CMK (cell line): ENCODE measurements at places on chromosomes 3 and 15.

- DNase-seq, result no peak
Observed at GRCh38 chr3:29721789-29722188, 440.9 kb downstream of the RBMS3 start.

DNA sequence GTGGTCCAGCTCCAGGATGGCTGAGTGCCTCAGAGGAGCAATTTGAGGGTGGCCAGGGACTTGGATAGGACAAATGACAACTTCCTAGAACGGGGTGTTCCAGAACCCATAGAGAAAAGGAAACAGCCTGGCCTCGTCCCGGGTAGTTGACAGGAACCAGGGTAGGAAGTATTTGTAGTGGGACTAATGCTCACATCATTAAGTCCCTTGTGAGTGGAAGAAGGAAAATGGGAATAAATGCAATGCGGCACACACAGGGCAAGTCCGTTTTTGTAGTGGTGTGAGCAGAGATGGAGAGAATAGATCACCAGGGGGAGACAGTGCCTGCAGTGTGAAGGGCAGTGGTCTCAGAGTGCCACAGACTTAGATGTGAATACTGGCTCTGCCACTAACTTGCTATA is 19.6 kb downstream of the TIMP4 start:
- DNase-seq, result no peak

GRCh38 chr15:27824841-27825422 is 274.2 kb downstream of the OCA2 start:
- DNase-seq, result no peak

GRCh38 chr3:173639098-173639497 is 241.6 kb downstream of the NLGN1 start:
- DNase-seq, result no peak

DNA sequence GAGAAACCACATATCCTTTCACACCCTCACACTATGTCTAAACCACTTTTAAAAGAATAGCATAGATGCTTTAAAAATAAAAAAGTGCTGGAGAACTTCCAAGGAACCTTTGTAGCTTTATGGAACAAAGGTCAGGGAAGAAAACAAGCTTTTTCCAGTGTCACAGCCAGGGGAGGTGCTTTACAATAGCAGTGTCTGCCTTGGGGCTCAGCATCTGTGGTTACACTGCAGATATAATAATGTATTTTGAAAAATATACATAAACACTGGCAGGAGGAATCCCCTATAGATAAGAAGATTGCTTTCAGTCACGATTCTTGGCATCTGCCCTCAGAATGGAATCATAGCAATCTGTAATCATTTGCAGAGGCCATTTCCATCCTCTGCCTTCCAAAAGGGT is 362.4 kb upstream of the LRRC3B start:
- no peak for DNase-seq

DNA sequence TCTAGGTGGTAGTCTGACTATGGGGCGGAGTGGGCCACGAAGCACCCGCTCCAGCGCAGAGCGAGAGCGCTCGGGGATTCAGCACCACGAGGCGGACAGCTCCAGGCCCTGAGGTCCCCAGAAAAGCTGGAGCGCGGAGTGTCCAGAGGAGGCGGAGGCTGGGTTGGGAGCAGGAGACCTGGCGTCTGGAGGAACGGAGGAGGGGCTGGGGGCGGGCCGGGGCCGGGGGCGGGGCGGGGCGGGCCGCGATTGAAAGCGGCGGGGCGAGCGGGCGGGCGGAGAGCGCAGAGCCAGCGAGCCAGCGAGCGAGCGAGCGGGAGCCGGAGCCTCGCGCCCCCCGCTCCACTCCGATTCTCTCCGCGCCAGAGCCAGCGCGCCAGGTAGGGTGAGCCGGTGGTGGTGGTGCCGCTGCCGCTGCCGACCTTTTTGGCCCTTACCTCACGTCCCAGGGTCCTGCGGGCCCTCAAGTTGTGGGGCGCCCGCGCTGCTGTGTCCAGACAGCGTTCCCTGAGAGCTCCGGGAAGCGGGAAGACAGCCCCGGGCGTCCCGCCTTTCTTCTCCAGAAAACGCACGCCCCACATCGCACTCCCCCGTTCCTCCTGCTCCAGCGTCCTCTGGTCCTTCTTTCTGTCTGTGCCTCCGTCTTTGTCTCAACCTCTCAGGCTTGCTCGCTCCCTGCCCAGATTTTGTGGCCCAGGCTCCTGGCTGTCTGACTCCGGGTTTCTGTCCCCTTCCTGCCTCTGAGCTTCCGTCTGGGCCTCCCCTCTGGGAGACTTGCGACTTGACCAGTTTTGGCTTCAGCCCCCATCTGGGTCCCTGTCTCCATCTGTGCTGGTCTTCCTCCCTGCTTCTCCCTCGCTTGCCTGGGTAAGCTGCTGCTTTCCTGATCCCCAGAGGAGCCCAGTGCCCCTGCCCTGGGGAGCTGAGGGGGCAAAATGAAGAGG is at the start of gene GRM2:
Gene GRM2 (plus strand): TSS at position 281 of the 944 bp plus-strand sequence. CDS start 1,916 bp downstream, outside the sequence.
- DNase-seq, result no peak

- no peak for DNase-seq
Observed at GRCh38 chr3:96182756-96183155, 631.6 kb upstream of the EPHA6 start.
